ENCODE measurements at places on chromosomes 4 and X.

DNA sequence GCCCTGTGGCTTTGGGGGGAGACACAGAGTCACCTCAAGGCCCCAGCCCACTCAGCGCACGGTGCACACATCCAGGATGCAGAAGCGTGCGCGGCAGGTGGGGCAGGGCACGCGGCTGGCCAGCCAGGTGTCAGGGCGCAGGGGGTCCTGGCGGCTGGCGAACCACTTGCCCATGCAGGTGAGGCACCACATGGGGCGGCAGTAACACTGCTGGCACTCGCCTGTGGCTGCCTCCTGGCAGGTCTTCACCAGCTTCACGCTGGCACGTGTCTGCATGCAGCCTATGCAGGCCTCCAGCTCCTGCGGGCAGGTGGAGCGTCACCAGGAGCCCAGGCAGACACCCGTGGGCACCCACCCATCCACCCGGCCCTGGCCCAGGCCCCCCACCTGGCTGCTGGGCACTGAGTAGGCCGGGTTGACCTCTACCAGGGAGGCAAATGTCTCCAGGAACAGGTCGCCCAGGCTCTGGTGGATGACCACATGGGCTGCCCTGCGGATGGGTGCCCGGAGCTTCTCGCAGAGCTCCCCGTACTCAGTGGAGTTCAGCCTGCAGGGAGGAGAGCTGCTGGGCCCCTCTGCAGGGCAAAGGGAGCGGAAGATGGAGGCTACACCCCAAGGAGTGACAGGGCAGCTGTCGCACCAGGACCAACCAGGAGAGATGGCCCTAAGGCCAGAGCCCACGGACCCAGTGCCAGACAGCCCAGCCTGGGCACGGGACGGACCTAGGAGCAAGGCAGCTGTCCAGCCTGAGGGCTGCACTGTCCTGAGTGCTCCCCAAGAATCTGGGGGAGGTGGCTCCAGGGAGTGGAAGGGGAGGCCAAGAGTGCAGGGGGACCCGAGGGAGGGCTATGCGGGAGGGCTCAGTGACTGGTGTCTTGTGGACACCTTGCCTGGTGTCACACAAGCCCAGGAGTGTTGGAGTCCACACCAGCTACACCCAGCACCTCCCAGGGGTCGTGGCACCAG is 3.7 kb downstream of the TMEM129 start:
- DNase-seq, result no peak

DNA sequence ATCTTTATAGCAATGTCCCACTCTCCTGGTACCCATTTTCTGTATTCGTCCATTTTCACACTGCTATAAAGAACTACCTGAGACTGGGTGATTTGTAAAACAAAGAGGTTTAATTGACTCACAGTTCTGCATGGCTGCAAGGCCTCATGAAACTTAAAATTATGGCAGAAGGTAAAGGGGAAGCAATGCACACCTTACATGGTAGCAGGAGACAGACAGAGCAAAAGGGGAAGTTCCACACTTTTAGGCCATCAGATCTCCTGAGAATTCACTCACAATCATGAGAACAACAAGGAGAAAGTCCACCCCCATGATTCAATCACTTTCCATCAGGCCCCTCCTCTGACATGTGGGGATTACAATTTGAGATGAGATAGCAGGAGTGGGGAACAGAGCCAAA is 49.7 kb downstream of the TMLHE start:
- no peak for DNase-seq

DNA sequence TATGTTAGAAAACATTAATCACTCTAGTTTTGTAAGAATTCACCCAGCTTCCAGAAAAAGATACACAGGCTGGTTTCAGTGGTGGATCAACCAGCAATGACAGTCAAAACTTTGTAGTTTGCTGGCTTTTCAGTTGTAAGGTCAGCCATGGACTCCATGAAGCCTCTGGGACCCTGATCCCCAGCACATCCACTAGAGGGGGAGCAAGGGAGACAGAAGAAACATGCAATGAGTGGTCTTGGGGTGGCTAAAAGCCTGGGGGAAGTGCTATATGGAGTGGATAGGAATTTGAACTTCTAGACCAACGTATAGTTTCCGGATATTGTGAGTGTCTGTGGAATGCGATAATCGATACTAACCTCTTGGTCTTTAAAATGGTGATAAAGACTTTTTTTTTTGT is 72.7 kb downstream of the AFF2 start:
- no peak for DNase-seq

GRCh38 chr4:140300271-140300970 is 73.0 kb upstream of the SCOC start:
- DNase-seq, result no peak

GRCh38 chr4:75496406-75496805 is 17.8 kb downstream of the RCHY1 start:
- no peak for DNase-seq
